Stimulated activated CD8-positive, alpha-beta memory T cell treated with anti-CD3 and anti-CD28 coated beads, Interleukin-7, amount 100 ng/mL, for 1 hour (primary cell): ENCODE measurements at places on chromosomes 16 and 17.
A peak's percentile ranks its signal among the peaks of the same experiment; 100 is the strongest.

GRCh38 chr17:21679256-21680146, 12.8 kb upstream of the KCNJ18 start:
- no peak for DNase-seq

DNA sequence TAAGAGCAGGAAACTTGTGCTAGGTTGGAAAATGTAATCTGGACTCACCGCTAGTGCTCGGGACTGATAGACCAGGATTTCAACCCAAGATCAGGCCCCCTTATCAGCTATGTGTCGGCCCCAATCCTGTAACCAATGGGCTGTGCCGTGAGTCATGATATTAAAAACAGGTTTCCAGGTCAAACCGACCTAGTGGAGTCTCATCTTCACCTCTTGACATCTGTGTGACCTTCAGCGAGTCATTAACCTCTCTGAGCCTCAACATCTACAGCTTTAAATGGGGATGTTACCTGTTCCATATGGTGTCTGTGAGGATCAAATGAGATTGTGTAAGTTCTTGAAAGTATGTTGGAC, 512 bp downstream of the PMM2 start:
- DNase-seq, result no peak

- DNase-seq, result no peak
Observed at GRCh38 chr17:30796016-30796415, 28.5 kb downstream of the CRLF3 start.

DNA sequence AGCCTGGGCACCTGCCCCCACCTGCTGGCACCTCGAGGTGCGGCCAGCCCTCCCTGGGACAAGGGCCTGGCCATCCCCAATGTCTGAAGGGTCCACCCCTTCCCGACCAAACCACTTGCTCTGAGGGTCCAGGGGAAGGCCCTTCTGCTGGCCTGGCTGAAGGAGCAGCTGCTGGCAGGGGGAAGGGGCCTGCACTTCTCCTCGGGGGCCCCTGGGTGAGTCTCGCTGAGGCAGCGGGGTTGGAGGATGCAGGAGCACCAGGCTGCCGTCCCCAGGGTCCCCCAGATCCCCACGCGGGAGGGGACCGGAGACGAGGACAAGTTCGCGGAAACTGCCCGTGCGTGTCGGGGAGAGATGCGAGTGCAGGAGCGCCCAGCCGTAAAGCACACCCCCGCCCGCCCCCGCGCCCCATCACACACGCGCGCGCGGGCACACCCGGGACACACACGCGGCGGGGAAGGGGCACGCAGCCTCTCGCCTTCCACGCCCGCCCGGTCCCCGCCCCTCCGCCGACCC, 725 bp upstream of the CACNA1H start:
- peak; percentile 13 for DNase-seq

GRCh38 chr16:62177351-62178203, 141.3 kb upstream of the CDH8 start:
- DNase-seq, result no peak

- no peak for DNase-seq
Observed at GRCh38 chr16:47026947-47027346, 53.5 kb upstream of the DNAJA2 start.

- peak; percentile 41 for DNase-seq
Observed at GRCh38 chr16:85615014-85615851, 2.1 kb downstream of the GSE1 start.

DNA sequence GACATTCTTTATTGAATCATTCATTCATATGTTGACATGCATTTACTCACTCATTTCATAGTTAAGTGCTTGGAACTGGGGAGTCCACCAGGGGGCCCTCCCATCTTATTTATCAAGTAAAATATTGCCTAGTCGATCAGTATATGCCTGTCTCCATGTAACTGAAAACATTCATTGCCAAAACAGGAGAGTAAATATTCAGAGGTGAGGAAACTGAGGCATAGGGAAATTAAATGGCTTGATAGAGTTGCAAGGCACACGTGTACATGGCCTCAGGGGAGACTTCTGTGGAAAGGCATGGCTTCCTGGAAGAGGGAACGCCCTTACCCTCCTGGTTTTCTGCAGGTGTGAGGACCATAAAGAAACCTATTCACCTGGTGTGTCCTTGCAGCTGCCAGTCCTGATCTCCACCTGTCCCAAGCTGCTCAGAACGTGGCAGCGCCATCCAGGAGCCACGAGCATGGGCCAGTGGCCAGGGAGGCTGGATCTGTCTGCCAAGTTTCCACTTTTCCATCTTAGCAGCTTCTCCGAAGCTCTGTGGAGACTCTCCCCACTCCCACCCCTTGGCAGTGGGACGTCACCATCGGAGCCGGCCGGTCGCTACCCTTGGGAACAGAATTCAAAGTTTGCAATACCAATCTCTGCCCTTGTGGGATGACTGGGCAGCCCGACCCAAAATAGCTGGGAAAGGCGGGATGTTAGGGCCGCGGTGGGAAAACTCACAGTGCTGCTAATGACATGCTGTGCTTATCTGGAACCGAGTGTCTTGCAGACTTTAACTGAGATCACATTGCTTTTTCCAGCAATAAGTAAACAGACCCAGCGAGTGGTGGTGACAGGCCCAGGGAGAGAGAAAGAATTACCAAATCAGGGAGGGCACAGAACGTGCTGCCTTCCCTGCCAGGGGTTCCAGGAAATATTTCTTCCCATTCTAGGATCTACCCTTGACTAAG, 4.1 kb upstream of the C1QTNF1 start:
- no peak for DNase-seq
